ENCODE measurements at places on chromosomes 5 and 9.

DNA sequence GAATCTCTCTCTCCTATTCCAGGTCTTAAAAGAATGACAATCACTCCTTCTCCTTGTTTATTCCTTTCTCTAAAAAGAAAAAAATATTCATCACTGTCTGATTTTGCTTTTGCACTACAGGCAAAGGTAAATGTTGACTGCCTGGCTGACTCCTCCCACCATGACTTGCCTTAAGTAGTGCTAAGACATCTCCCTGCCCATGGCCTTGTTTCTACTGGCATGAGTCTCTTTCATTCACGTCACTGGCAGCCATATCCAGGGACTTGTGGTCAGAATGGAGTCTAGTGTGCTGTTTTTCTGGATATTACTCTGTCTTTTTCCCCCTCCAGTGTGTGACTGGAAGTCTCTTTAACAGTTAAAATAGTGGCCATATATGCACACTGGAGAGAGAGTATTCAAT is 522.9 kb upstream of the DAB2 start:
- DNase-seq = no peak

DNA sequence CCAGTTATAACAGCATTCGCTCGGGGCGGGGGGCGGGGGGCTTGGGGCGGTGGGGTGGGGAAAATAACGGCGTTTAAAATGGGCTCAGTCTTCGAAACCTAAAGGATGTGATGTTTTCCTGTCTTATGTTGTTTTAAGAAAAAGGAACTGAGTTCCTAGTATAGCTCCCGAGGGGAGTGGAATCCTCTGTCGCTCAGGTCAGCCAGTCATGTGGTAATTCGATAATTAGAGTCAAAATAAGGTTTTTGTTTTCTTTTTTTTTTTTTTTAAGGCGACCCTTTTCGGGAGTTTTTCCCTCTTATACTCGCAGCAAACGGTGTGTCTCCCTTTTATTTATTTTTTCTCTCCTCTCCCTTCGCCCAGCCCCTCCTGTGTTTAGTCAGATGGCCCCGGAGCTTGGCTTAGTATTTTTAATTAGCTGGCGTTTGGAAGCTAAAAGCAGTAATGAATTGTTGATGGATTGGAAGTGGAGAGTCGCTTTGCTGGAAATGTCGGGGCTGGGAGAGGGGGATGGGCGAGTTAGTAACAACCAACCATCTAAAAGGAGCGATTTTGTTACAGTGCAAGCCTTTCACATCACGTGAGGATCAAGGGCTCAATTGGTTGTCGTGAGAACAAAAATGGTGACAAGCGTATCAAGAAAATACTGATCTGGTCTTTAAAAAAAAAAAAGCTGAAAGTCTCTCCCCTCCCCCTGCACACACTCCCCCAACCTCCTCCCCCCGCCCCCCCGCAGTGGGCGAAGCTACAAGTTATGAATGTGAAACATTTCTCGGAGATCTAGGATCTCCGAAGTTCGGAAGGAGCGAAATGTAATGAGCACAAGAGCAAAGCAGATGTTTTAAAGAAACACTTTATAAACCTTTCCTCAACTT is 714 bp upstream of the ZNF608 start:
- no peak for DNase-seq

- DNase-seq = no peak
Measured at GRCh38 chr5:65133477-65134110, 348.1 kb downstream of the ADAMTS6 start.

- DNase-seq = no peak
Measured at GRCh38 chr9:70168521-70168920, 90.3 kb upstream of the SMC5 start.

DNA sequence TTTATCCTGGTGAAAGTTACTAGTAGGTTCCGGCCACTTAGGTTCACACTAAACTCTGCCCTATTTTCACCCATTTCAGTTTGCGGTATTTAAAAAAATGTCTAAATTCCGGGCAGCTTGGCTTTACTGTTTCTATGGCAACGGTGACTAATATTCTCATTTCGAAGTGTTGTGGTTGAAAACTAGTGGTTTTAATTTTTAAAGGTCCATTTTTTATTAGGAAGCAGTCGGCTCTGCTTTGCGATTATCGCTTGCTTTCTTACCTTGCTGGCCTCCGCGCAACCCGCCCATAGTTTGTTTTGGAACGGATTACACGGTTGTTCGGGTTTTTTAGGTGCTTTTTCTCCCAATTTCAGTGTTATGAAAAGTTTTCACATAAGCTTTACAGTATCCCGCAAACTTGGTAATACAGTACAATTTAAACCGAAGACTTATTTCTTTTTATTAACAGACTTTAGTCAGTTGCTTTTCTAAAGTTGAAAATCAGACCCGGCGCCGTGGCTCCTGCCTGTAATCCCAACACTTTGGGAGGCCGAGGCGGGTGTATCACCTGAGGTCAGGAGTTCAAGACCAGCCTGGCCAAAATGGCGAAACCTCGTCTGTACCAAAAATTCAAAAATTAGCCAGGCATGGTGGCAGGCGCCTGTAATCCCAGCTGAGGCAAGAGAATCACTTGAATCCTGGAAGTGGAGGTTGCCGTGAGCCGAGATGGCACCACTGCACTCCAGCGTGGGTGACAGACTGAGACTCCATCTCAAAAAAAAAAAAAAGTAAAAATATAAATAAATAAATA is 1.6 kb downstream of the KDM4C start:
- DNase-seq = no peak

DNA sequence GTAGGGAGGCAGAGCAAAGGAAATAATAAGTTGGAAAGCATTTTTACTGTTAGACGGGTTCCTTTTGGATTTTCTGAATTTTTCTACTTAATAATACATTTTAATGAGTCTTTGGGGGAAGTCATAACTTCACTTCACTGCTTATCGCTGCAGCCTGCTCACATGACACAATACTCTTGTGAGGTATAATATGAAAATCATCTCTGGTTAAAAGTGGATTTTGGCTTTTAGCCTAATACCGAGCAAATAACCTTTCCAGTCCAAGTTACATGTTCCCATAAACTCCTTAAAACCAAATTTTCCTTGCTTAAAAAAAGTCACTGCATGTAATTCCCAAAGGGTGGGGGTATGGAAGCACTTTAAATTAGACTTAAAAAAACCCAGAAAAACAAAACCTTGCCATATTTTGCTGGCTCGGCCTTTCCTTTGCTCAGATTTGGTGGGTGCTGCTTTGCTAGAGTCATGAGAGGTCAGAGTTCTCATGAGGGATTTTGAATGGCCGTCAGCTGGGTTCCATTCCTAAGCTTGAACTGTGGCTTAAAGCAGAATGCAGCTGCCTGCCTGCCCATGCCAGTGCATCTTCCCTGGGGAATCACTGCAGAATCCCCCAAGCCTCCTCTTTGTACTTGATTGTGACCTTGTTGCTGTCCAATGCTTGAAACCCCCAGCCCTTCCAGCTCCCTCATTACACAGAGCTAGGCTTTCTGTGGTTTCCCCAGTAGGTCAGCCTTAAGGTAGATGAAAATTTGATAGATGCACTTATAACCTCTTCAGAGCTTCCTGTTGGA is 331.8 kb downstream of the KDM4C start:
- no peak for DNase-seq

DNA sequence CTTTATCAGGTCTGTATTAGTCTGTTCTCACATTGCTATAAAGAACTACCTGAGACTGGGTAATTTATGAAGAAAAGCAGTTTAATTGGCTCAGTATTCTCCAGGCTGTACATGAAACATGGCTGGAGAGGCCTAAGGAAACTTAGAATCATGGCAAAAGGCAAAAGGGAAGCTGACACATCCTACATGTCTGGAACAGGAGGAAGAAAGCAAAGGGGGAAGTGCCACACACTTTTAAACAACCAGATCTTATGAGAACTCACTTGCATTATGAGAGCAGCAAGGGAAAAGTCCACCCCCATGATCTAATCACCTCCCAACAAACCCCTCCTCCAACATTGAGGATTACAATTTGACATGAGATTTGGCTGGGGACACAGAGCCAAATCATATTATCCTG is 132.1 kb downstream of the PCSK1 start:
- DNase-seq = no peak

DNA sequence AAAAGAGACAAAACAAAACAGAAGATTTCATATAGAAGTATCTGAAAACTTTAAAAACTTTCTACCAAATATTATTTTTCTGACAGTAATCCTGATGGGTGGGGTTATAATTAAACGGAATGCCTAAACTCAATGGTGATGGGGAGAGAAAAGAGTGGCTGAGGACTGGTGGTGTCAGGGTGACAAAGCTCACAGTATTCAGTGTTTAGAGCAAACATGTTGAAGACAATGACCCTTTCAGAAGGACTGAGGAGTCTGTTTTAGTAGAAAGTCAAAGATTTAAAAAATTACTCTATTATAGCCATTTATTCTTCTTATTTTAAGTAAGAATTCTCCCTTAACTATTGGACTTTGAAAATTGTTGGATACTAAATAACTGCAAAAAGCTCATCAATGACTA is 1144.0 kb downstream of the TAF11L14 start:
- DNase-seq = no peak

- no peak for DNase-seq
Measured at GRCh38 chr9:83665580-83666200, 42.1 kb downstream of the UBQLN1 start.

GRCh38 chr5:54703133-54703532 is 185.6 kb downstream of the SNX18 start:
- DNase-seq = no peak

- DNase-seq = peak; percentile 6
Measured at GRCh38 chr9:124789531-124789930, 12.6 kb downstream of the OLFML2A start.

DNA sequence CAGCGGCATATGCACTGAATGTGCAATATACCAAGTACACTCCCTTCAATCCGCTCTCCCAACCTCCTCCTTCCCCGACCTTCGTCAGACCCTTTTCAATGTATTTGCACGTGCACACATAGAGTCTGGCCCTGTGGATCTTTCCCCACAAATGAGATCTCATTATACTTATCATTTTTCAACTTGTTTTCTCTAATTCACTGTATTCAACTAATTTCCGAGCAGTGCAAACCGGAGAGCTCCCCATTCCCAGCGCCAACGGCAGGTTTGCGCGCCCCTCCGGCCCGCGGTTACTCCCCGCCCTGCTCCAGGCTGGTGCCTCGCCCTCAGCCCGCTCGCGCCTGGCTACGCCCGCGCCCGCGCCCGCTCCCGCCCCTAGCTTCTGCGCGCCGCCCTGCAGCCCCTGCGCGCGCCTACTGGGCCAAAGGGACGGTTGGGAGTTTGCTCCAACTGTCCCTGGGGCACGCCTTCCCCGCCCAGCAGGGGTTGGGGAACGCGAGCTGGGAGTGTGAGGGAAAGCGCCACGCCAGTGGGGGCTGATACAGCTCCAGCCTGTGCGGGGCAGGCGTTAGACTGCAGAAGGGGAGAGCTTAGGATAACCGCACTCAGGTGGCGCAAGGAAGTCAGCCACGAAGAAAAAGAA is 3.3 kb upstream of the CDC20B start:
- DNase-seq = peak; percentile 76

- no peak for DNase-seq
Measured at GRCh38 chr5:95007921-95008597, 276.8 kb downstream of the MCTP1 start.

- DNase-seq = no peak
Measured at GRCh38 chr5:87155106-87155505, 112.6 kb upstream of the RASA1 start.

- DNase-seq = no peak
Measured at GRCh38 chr9:117682955-117683710, 21.1 kb upstream of the TLR4 start.

DNA sequence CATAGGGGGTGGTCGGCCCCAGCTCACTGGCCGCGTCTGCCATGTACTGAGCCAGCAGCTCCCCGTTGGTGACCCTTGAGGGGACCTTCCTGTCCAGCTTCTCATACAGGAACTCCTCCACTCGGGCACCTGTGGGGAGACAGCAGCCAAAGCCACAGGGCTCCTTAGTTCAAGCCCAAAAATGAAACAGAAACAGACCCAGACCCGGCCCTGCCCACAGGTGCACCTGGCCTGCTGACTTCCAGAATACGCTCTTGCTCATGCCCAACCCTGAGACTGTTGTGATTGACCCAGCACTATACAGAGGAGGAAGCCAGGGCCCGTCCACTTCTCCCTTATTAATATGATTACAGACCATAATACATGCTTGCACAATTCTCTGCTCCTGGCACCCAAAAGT is 7.0 kb downstream of the SH3GLB2 start:
- no peak for DNase-seq

DNA sequence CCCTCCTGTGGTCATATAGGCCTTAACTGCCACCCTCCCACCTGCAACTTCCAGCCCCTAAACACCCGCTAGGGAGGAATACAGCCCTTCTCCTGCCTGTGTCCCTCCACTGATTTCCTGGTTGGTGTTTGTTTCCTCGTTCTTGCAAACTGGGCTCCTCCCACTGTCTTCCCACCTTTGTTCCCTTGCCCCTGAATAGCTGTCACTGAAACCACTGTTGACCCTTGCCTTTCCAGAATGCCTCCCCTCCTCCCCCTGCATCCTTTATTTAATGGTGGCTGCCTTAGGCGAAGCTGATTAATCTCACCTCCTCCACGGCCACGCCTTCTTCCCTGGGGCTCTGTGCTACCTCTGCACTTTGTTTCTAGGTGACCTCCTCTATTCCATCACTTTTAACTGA is 626.7 kb downstream of the BNC2 start:
- DNase-seq = no peak

GRCh38 chr5:132063090-132063911 is 2.8 kb downstream of the IL3 start:
- DNase-seq = peak; percentile 71

GRCh38 chr9:121354141-121354540 is 15.9 kb downstream of the STOM start:
- no peak for DNase-seq

DNA sequence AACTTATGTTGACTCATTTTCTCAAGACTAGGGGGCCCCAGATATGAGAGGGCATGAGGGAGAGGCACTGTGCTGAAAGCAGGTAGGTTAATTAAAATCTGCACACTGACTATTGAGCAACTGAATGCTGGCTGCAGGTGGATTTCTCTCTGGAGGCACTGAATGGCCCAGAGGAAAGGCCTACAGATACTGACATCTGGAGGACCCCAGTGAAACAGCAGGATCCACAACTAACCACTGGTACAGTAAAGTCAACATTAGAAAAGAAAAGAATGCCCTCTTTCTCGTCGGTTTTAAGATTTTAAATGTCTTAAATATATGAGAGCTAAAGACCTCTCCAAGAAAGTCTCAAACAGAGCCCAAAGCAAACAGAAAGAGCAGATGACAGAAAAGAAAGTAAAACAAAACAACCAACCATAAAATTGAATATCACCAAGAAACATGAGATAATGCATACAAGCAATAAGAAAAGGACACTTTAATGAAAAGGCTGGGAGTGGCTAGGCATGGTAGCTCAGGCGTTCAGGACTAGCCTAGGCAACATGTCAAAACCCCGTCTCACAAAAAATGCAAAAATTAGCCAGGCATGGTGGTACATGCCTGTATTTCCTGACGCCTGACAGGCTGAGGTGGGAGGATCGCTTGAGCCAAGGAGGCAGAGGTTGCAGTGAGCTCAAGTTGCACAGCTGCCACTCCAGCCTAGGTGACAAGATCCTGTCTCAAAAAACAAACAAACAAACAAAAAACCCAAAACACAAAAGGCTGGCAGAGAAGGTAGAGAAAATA is 43.3 kb downstream of the PUM3 start:
- DNase-seq = no peak
